Epithelial cell of prostate (primary cell): ENCODE measurements at places on chromosomes 7 and 10.
A peak's percentile ranks its signal among the peaks of the same experiment; 100 is the strongest.

- DNase-seq: peak; percentile 36
These were observed 55.7 kb upstream of the PTER start for GRCh38 chr10:16381083-16381482.

- DNase-seq: no peak
These were observed 300.6 kb downstream of the DNAJB6 start for GRCh38 chr7:157637216-157637949.

DNA sequence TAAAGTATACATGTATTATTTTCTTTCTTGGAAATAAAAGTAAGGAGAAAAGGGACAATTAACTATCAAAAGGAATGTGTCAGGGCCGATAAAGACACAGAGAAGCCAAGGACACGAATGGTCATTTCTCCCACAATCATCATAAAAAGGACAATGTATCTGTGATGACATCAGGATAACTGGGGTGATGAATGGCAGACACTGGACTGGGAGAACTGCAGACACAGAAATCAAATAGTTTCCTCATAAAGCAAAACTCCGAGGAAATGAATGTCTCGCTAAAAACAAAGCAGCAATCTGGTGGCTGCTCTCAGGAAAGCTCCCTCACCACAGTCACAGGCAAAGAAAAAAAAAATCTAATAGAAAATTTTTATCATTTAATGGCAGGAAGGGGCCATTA, 69.3 kb upstream of the NPY start:
- DNase-seq: no peak

DNA sequence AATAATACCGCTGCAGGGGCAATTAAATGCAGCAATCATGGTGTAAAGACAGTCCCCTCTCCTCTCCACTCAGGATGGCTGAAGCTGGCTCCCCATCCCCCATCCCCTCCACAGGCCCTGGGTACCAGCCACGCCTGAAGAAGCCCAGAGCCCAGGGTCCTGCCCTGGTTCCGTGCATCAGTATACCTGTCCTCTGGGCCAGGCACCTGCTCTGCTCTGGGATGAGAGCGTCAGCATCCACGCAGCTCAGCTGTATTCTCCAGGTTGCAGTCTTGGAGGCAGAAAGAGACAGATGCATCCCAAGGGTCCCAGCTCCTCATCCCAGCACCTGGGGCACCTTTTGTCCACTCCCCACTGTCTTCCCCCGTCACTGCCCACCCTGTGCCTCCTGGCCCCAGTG, 233.8 kb downstream of the TCERG1L start:
- no peak for DNase-seq

DNA sequence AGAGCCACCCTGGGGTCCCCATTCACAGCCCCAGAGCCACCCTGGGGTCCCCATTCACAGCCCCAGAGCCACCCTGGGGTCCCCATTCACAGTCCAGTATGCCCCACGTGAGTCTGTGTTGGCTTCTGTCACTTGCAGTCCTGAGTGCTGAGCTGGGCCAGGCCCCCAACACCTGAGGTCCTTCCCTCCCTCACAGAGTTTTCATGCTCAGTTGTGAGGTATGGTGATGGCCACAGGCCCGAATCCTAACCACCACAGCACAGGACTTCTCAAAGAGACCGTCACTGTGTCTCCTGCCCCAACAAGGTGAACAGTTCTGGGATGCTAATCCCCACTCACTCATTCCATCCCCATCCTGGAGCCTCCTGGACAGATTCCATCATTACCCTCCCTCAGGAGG, 239.2 kb downstream of the PTPRN2 start:
- DNase-seq: no peak

DNA sequence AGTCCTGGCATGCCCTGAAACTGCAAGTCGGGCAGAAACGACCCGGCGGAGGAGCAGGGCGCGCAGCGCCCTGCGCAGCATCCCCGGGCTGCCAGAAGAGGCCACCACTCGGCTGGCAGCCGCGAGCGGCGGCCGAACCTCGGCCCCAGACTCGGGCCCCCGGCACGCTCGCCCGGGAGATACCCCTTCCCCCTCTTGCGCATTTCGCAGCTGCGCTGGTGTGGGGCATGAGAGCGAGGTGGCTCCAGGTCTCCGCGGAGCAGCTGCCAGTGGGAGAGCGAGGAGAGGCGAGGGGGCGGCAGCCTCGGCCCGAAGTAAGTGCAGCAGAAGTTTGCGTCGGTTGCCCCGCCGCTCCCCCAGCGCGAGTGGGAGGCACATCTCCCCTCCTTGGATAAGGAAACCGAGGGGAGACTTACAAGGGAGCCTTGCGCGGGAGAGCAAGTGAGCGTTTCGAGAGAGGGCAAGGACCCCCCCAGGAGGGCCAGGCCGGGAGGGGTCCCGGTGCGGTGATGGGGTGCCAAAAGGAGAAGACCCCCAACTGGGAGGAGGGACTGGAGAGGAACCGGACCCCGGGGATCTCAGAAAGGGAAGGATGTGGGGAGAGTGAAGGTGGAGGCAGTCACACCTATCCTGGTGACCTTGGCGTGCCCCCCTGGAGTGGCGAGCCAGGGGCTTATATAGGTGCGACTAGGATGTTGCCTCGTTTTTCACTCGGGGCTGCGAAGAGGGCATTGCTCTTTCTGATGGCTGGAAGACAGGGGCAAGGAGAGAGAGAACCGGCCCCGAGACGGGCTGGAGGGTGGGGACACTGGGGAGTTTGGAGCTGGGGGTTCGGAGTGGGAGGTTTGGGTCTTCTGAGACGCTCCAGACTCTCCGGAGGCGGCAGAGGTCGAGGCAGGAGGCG, 256.3 kb downstream of the OTUD1 start:
- DNase-seq: no peak

- DNase-seq: no peak
These were observed 30.7 kb upstream of the SDK1 start for GRCh38 chr7:3270362-3270761.

GRCh38 chr7:42238709-42239366, 1.8 kb upstream of the GLI3 start:
- DNase-seq: no peak

DNA sequence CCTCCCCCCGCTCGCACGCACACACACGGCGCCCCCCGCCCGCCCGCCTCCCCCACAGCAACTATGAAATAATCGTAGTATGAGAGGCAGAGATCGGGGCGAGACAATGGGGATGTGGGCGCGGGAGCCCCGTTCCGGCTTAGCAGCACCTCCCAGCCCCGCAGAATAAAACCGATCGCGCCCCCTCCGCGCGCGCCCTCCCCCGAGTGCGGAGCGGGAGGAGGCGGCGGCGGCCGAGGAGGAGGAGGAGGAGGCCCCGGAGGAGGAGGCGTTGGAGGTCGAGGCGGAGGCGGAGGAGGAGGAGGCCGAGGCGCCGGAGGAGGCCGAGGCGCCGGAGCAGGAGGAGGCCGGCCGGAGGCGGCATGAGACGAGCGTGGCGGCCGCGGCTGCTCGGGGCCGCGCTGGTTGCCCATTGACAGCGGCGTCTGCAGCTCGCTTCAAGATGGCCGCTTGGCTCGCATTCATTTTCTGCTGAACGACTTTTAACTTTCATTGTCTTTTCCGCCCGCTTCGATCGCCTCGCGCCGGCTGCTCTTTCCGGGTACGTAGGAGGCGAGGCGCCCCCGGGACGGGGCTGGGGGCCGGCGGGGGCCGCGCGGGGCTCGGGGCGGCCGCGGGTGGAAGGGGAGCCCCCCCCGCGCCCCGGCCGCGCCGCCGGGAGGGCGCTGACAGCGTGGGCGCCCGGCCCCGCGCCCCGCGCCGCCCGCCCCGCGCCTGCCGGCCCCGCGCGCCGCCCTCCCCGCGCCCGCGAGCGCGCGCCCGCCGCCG, 441 bp downstream of the BMI1 start:
- no peak for DNase-seq

DNA sequence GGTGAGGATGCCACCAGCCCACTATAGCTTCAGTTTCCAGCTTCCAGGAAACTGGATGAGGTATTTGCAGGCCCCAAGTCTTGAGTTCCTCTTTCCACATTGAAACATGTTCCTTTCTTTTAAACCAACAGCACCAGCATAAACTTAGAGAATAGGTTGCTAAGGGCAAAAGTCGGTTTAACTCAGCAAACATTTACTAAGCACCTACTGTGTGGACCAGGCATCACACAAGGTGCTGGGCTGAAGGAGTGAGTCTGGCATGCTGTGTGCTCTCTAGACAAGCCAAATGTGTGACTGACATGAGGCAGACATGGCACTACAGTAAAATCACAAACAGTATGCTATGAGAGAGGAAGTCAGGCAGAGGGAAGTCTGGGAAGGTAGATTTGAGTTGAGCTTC, 11.0 kb upstream of the RASSF4 start:
- DNase-seq: no peak

GRCh38 chr7:151426904-151427704, 12.8 kb downstream of the CRYGN start:
- no peak for DNase-seq

DNA sequence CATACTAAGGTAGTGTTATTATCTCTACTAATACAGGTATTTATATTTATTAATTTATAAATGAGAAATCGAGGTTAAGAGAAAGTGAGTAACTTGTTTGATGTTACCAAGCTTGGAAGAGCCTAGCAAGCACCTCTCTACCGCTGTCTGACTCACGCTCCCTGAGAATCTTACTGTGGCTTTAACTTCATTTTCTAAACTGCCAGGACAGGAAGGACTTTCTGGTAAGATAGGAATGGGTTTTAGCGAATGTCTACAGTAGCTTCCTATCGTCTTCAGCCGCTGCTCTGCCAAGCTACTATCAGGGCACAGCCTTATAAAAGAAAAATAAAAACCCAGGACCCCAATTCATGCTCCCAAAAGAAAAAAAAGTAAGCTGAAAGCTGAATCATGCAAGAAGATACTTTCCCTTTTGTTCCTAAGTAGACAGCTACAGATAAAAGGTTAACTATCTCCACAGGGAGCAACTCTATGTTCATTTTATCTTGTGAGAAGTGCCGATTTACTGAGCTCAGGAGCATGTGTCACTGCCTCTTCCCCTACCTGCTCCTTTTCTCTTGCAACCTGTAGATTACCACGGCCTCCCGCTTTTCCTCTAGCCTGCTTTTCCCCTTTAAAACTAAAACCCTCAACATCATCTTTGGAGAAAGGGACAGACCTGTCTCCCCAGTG, 60.2 kb downstream of the THNSL1 start:
- no peak for DNase-seq

DNA sequence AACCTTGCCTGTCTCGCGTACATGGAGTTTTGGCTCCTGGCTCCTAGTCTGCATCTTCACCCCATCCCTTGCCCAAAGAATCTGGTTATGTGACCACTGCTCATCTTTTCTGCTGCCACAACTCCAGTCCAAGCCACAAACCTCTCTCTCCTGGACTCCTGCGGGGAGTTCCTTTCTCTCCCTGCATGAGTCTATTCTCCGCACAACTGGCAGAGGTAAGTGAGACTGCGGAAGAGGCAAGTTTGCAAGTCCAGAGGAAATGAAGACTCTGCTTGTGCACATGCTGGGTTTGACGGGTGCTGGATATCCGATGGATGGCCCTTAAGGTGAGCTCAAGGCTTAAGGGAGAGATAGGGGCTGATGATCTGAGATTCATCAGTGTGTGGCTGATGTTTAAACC, 61.0 kb downstream of the TRUB1 start:
- no peak for DNase-seq

GRCh38 chr7:150381785-150382122, 2.6 kb downstream of the ZNF775 start:
- DNase-seq: no peak

GRCh38 chr10:33381451-33382215, 47.2 kb upstream of the NRP1 start:
- no peak for DNase-seq

- no peak for DNase-seq
These were observed 51.8 kb downstream of the RASGEF1A start for GRCh38 chr10:43214956-43215561.

DNA sequence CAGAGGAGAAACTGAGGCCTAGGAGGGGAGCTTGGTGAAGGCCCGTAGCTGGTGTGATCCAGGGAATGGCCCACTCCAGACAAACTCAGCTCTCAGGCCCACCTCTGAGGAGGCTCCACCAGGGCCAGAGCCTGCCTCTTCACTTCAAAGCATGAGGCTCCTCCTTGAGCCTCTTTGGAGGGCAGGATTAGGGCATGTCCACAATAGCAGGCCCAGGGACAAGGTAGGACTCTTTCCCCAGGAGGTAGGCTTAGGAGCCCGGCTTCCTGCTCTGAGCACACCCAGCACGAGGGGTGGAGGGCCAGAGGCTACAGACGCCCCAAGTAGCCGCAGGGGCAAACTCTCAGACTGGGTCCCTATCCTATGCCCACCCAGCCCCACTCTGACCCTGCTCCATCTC, 164.6 kb upstream of the ZMIZ1 start:
- DNase-seq: no peak

DNA sequence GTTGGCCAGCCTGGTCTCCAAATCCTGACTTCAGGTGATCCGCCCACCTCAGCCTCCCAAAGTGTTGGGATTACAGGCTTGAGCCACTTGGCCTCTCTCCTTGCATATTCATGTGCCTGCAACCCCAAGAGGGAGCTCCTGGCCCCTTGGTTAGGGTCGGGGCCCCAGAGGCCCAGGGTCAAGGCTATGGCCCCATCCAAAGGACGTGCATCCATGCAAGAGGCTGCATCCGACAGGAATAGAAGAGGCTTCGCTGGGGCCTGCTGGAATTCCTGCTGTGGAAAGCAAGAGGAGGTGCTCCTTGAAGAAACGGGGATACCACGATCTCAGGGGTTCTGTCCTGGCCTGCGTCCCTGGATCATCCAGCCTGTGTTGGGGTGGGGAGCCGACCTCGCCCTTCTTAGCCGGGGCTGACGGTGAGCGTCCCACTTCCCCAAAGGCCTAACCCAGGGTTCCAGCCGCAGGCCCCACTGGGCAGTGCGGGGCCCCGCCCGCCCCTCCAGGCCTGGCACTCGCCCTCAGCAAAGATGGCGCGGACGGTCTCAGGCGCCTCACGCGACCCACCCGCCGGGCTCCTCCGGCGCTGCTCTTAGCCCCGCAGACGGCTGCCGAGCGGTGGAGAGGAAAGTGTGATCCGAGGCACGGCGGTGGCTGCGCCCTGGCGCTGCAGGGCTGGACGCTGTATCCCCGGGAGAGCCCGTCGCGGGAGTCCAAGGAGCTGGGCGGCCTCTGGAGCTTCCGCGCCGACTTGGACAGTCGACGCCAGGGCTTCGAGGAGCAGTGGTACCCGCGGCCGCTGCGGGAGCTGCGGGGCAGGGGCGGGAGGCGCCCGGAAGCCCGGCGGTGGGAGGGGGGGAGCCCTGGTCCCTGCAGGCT, 54.7 kb downstream of the ZNF727 start:
- no peak for DNase-seq

DNA sequence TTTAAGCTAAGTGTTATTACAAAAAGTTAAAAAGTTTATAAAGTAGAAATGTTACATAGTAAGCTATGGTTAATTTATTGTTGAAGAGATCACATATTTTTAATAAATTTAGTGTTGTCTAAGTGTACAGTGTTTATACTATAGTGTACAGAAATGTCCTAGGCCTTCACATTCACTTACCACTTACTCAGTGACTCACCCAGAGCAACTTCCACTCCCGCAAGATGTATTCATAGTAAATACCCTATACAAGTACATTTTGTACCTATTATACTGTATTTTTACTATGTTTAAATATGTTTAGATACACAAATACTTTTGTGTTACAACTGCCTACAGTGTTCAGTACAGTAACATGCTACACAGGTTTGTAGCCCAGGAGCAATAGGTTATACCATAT, 69.2 kb downstream of the DNAJC1 start:
- no peak for DNase-seq

GRCh38 chr7:158816995-158817394, 12.3 kb downstream of the ESYT2 start:
- DNase-seq: no peak
